Stimulated activated CD4-positive, alpha-beta T cell treated with anti-CD3 and anti-CD28 coated beads, Interleukin-2, amount 100 ng/mL, for 4 hours (primary cell): ENCODE measurements at places on chromosomes 12 and 14.

- DNase-seq, result no peak
Observed at GRCh38 chr14:69676723-69677122, 65.3 kb downstream of the SUSD6 start.

- DNase-seq, result no peak
Observed at GRCh38 chr12:79643821-79644220, 46.9 kb downstream of the PAWR start.

- no peak for DNase-seq
Observed at GRCh38 chr12:76878099-76878898, 520 bp downstream of the CSRP2 start.

DNA sequence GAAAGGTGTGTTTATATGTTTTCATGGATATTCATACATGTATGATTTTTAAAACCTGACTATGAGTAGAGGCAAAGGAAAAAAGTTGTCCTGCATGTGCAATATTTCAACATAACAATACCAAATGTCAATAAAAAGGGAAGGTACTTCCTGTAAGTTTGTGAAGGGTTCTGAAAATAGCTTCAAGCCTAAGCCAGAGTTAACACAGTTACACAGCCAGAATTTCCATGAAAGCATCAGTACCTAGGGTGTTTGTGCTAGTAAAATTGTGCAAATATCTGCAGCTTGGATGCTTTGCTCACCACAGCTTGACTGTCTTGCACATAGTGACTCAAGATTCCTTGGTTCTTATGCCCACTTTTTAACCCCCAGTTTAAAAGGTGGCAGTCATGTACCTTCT, 193.1 kb upstream of the FAR2 start:
- DNase-seq, result no peak

DNA sequence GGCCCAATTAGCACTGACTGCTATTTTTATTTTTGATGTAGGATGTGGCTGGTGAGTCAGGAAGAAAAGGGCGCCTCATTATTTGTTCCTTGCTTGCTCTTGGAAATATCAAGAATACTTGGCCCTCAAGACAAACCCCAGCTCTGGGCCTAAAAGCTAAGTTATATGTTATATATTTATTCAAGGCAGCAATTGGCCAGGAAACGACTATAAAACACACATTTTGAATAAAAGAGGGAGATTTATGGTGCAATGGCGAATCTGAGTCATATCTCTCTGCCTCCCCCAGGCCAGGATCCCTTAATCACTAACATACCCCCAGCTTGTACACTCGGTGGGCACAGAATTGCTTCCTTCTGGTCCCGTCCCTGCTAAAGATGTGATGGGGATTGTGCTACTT, 63.3 kb downstream of the TBX5 start:
- no peak for DNase-seq

GRCh38 chr12:122020795-122021192, 890 bp upstream of the BCL7A start:
- no peak for DNase-seq

DNA sequence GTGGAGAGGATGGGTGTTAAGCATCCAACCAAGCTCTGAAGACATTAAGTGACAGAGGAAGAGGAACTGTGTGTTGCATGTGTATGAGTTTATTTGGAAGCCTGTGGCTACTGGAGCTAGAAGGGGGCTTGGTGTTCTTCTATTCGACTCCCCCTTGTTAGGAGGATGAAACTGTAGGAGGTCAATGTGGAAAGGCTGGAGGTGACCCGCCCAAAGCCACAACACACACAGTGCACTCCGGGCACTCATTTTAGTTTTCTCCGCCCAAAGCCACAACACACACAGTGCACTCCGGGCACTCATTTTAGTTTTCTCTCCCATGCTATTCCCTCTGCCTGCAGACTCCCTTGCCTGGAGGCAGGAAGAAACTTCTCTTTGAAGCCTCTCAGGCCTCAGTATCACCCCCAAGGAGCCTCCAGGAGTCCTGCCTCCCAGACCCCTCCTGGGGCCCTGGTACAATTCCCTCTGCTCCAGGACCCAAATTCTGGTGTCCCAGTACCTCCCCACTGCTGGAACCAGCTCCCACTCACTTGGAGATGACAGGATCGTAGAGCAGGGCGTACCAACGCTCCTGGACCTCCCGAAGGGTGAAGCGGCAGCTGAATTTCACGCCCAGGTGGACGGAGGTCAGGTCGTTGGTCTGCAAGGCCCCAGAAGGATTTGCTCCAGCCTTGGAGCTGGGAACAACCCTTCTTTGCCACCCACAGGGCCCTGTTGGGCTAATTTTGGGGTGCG, 3.8 kb downstream of the MCRS1 start:
- DNase-seq, result no peak

DNA sequence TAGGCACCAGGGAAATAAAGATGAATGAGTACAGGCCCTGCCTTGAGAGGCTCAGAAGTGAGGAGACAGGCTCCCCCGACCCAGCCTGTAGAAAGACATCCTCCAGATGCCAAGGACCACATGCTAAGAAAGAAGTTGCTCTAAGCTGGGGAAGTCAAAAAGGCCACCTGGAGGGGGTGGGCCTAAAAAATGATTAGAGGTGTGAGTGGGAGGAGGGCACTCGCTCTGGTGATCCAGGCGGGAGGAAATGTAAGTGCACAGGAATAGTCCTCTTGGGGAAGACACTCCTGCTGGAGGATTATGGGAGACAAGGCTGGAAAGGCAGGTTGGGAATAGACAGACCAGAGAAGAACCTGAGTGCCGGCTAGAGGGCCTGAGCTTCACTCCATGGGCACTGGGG, 32.2 kb downstream of the SMUG1 start:
- DNase-seq, result no peak

- DNase-seq, result no peak
Observed at GRCh38 chr12:30913323-30913722, 13.2 kb upstream of the TSPAN11 start.

DNA sequence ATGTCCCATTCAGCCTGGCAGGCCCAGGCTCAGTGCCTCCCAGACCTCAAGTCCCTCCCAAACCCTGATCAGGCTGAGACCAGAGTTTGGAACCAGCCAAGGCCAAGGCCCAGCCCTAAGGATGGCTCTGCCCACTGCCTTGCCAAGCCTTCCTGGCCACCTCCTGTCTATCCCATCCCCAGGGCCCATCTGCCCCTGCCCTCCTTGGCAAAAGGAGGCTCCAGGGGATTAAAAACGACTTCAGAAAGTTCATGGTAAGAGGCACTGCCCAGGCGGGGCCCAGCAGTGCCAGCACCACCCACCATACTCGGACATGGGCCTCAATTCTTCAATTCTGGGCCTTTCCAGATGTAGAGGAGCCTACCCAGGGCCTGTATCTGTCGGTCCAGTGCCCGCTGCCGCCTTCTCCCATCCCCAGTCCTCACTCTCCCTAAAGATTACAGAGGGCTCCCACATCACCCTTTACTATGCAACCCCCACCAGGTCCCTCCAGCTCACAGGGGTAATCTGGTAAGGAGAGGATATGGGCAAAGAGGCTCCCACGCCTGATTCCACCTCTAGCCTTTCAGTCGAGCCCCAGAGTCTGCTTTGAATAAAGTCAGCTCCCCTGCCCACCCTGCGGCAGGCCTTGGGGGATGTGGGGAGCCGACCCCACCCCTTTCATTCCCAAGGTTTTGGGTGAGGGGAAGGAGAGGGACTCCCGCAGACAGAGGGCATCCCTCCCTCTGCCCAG, 932 bp downstream of the ADCY6 start:
- no peak for DNase-seq

DNA sequence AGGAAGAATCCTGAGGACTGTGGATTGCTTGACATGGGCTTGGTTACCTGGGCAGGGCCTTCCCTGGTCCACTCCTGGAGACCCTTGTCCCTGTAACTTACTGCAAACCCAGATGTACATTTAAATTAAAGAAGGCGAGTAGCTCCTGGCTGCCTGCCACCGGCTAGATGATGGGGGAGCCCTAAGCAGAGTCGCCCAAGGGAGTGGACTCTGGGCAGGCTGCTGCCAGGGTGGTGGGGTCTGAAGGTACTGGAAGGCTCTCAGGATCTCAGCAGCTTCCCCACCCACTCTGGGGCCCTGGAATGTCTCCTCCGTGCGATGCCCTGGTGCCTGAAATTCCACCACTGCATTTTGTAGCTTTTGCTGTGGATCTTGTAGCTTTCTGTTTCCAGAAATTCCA, 74.7 kb downstream of the FBXL14 start:
- DNase-seq, result no peak

- no peak for DNase-seq
Observed at GRCh38 chr14:105865904-105866840, 339.8 kb downstream of the TMEM121 start.

GRCh38 chr12:70106347-70106746, 136.9 kb upstream of the CNOT2 start:
- no peak for DNase-seq

GRCh38 chr14:104553166-104554087, 26.1 kb upstream of the C14orf180 start:
- DNase-seq, result no peak

- no peak for DNase-seq
Observed at GRCh38 chr14:53375599-53375998, 222.5 kb upstream of the DDHD1 start.

- DNase-seq, result no peak
Observed at GRCh38 chr12:122947352-122947792, 18.9 kb downstream of the ABCB9 start.

DNA sequence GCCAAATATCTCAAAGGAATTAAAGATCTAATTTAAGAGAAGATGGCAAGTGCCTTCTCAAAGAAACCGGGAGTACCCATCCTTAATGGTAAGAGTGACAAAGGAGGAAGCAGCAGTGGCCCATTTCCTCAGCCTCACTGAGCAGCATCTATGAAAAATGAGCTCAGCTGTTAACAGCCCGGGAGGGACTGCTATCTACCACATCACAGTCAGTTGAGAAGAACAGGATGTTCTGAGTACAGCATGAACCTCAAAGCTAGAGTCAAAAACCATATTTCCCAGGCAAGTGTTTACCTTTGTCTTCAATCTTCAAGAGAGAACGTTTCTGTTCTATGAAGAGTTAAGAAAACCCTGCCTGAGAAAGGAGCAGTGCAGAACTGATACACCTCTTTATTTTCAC, 115.0 kb downstream of the BTG1 start:
- peak; percentile 31 for DNase-seq

DNA sequence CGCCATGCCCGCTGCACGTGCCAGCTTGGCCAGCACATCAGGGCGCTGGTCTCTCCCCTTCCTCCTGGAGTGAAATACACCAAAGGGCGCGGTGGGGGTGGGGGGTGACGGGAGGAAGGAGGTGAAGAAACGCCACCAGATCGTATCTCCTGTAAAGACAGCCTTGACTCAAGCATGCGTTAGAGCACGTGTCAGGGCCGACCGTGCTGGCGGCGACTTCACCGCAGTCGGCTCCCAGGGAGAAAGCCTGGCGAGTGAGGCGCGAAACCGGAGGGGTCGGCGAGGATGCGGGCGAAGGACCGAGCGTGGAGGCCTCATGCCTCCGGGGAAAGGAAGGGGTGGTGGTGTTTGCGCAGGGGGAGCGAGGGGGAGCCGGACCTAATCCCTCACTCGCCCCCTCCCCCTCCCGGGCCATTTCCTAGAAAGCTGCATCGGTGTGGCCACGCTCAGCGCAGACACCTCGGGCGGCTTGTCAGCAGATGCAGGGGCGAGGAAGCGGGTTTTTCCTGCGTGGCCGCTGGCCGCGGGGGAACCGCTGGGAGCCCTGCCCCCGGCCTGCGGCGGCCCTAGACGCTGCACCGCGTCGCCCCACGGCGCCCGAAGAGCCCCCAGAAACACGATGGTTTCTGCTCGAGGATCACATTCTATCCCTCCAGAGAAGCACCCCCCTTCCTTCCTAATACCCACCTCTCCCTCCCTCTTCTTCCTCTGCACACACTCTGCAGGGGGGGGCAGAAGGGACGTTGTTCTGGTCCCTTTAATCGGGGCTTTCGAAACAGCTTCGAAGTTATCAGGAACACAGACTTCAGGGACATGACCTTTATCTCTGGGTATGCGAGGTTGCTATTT, 914 bp upstream of the CCND2 start:
- peak; percentile 67 for DNase-seq

- no peak for DNase-seq
Observed at GRCh38 chr12:4308334-4308950, 12.6 kb upstream of the TIGAR start.

DNA sequence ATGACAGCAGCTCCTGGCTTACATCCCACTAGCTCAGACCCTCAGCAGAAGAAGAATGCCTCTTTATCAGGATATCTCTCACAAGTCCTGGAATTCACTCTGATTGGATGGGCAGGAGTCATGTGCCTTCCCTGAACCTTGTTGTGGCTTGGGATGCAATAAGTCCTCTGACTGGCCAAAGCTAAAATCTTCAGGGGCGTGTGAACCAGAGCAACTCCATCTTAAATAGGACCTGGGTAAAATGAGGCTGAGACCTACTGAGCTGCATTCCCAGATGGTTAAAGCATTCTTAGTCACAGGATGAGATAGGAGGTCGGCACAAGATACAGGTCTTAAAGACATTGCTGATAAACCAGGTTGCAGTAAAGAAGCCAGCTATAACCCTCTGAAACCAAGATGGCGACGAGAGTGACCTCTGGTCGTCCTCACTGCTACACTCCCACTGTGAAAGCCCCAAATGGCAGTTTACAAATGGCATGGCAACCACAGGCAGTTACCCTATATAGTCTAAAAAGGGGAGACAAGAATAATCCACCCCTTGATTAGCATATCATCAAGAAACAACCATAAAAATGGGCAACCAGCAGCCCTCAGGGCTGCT, 60.4 kb upstream of the FICD start:
- DNase-seq, result no peak

GRCh38 chr12:5134861-5135525, 91.3 kb downstream of the KCNA5 start:
- no peak for DNase-seq

- DNase-seq, result no peak
Observed at GRCh38 chr14:54420478-54421142, 20.6 kb downstream of the CNIH1 start.

GRCh38 chr14:50308363-50308915, 3.6 kb downstream of the L2HGDH start:
- no peak for DNase-seq

DNA sequence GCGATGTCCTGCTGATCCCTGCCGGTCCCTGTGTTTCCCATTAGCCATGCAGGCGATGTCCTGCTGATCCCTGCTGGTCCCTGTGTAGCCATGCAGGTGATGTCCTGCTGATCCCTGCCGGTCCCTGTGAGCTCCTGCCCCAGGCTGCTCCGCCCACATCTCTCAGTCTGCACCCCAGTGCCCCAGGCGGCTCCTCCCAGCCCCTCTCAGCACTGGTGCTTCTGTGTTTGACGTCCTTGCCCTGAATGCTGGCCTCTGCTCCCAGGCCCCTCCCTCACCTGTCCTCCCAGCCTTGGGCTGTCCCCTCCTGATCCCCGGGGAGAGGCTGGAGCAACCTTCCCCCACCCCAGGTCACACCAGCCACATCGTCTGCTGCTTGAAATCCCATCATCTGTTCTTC, 41.4 kb upstream of the TEX22 start:
- no peak for DNase-seq
